ENCODE measurements at places on chromosomes 3 and 15. TPM values are rescaled to one million over a fixed set of nuclear protein-coding genes. Genes with fewer than 3 reads are reported as not detected.

DNA sequence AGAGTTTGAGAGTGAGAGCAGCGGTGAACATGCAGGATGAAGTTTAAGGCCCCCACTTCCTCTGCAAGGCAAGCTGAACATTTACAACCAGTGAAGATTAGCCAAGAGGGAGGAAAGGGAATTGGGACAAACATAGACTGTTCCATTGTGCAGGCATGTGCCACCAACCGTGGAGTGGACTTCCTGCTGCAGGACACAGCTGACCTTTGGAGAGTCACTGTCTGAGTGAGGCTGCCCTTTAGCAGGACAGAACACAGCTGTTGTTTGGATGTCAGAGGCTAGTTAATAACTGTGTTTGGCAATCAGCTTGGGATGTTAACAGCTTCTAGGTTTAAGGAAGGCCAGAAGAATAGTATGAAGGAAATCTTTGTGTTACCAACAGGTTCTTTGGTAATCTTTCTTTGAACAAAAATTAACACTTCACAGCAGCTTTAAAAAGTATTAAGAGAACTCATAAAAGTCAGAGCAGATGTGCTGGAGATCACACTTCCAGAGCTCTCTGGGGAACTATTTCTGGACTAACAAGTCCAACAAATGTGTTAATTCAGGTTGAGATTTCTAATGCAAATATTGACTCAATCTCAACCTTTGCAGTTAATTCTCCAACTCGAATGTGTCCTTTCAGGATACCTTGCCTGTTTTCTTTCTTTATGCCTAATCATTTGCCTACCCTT lies 31.4 kb downstream of the CTDSPL start:
- no peak overlapping the region for H3K4me3 ChIP-seq
- no peak overlapping the region for H3K27ac ChIP-seq

GRCh38 chr3:183033746-183034145 lies 53.4 kb upstream of the DCUN1D1 start:
- no peak overlapping the region for H3K4me3 ChIP-seq
- H3K36me3 ChIP-seq = peaks cover 26% of the 10 kb centered on the region
- H3K27me3 ChIP-seq = no peaks in the 10 kb centered on the region
- no peak for DNase-seq
- no peak overlapping the region for H3K27ac ChIP-seq
- H3K4me1 ChIP-seq = peaks cover 6% of the 10 kb centered on the region

DNA sequence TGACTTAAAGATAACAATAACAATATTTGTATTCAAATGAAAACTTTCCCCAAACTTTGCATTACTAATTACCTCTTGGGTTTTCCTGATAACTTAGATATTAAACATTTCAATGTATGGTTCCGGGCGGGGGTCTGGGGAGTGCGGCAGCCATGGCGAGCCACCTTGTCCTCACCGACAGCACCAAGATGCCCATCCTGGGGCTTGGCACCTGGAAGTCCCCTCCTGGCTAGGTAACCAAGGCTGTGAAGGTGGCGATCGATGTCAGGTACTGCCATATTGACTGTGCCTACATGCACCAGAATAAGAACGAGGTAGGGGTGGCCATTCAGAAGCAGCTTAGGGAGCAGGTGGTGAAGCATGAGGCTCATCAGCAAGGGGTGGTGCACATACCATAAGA lies 478.7 kb downstream of the CNTN3 start:
- no peaks in the 10 kb centered on the region for H3K36me3 ChIP-seq
- no peak overlapping the region for H3K27ac ChIP-seq
- H3K4me3 ChIP-seq = no peak overlapping the region
- no peaks in the 10 kb centered on the region for H3K4me1 ChIP-seq

- no peak overlapping the region for H3K4me3 ChIP-seq
- H3K36me3 ChIP-seq = peaks cover 19% of the 10 kb centered on the region
- H3K27me3 ChIP-seq = no peaks in the 10 kb centered on the region
- no peak overlapping the region for H3K27ac ChIP-seq
- no peak for DNase-seq
These were observed 39.8 kb downstream of the CD47 start for GRCh38 chr3:108051005-108051404.

DNA sequence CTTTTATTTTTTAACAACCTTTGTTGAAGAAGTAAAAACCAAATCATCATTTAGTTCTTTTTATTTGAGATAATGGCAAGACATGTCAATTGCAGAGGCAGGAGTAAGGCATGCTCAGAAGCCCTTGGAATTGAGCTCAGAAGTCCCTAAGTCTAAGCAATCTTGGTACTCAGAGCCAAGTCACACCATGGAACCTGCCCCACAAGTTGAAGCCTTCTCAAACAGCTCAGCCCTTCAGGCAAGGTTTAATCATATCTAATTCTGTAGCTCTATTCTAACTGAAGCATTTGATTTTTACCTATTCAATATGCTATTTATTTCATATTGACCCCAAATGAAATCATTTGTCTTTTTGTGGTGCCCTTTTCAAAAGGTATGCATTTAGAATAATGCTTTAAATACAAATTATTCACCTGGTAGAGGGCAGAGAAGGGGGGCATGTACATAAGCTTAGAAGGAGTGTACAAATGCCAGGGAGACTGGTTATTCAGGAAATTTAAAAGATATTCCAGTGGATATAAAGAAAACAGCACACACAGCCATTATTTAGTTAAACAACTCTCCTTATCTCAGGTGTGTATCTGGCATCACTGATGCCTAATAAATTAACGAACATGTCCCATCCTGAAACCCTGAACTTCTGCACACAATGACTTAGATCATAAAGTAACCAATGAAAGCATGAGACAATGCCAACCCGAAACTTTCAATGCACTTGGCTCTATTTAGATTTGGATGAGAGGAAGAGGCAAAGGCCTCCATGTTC lies 26.2 kb upstream of the TOP2B start:
- H3K4me1 ChIP-seq = no peaks in the 10 kb centered on the region
- no peak for DNase-seq
- H3K27ac ChIP-seq = no peak overlapping the region
- H3K36me3 ChIP-seq = peaks cover 2% of the 10 kb centered on the region
- peaks cover 25% of the 10 kb centered on the region for H3K27me3 ChIP-seq

GRCh38 chr15:66581972-66582537 lies 16.3 kb upstream of the LCTL start:
- H3K36me3 ChIP-seq = no peaks in the 10 kb centered on the region
- H3K27ac ChIP-seq = no peak overlapping the region
- peaks cover 2% of the 10 kb centered on the region for H3K4me1 ChIP-seq
- no peak for DNase-seq

DNA sequence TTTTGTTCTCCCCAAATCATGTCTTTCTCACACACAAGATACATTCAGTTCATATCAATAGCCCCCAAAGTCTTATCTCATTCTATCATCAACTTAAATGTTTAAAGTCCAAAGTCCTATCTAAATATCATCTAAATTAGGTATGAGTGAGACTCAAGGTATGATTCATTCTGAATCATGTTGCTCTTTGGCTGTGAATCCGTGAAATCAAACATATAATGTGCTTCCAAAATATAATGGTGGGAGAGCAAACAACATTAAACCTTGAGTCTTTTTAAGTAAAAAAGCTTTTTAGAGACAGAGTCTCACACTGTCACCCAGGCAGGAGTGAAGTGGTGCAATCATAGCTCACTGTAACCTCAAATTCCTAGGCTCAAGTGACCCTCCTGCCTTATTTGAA lies 139.1 kb downstream of the SAMMSON start:
- H3K4me3 ChIP-seq = no peak overlapping the region
- H3K36me3 ChIP-seq = peaks cover 1% of the 10 kb centered on the region
- no peaks in the 10 kb centered on the region for H3K4me1 ChIP-seq
- no peak overlapping the region for H3K27ac ChIP-seq
- H3K27me3 ChIP-seq = peaks cover 5% of the 10 kb centered on the region

GRCh38 chr3:117743993-117744392 lies 1034.4 kb downstream of the TUSC7 start:
- H3K36me3 ChIP-seq = no peaks in the 10 kb centered on the region
- H3K4me1 ChIP-seq = no peaks in the 10 kb centered on the region
- no peaks in the 10 kb centered on the region for H3K27me3 ChIP-seq

DNA sequence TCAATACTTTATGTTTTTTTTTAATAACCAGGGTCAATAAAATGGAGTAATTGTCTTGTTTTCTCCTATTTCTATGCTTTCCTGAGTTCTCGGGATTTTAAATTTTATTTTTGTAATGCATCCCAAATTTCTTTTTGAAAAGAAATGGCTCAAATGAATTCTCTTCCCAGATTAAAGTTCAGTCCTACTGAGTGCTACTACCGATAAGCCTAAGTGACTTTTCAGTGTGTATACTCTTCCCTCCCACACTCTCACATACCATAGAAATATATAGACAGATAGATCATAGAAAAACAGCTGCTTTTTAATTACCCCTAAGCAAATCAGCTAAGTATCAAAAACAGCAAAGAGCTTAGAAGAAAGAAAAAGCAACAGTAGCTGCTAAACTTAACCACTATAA lies 1.5 kb downstream of the SERPINI1 start:
- DNase-seq = no peak
- H3K4me3 ChIP-seq = no peak overlapping the region
- no peaks in the 10 kb centered on the region for H3K27me3 ChIP-seq
- H3K4me1 ChIP-seq = peaks cover 18% of the 10 kb centered on the region
- H3K36me3 ChIP-seq = no peaks in the 10 kb centered on the region

DNA sequence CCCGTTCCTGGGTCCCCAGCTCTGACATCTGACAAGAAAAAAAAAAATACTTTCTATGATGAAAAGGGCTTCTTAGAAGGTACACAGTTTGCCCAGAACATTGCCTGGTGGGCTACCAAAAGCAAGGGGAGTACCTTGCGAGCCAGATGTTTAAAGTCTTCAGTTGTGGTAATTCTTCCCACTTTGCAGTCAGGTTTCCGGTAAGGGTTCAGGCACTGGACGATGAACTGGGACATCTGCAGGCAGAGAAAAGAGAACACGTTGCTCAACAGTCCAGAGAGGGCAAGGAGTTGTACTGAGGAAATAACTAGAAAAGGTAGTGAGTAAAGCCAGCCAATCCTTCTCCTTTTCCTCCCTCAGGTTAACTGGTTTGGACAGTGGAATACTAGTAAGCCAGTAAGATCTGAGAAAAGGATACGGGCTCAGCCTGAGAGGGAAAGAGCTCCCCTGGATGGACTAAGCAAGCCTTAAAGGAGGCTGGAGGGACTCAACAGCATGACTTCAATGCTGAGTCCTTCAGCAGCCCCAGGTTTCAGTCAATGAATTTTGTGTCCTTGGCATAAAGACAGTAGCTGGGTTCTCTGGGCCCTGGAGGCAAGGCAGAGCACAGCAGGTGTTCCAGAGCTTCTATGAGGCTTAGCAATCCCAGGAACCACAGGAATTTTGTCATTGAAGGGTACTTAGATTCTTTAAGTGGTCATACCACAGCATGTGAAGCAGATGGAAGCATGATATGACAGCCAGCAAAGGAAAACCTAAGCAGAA lies 38.2 kb downstream of the NBEAL2 start:
- H3K27ac ChIP-seq = peak overlapping the region; percentile 94
- H3K36me3 ChIP-seq = peaks cover 6% of the 10 kb centered on the region
- H3K27me3 ChIP-seq = no peaks in the 10 kb centered on the region

DNA sequence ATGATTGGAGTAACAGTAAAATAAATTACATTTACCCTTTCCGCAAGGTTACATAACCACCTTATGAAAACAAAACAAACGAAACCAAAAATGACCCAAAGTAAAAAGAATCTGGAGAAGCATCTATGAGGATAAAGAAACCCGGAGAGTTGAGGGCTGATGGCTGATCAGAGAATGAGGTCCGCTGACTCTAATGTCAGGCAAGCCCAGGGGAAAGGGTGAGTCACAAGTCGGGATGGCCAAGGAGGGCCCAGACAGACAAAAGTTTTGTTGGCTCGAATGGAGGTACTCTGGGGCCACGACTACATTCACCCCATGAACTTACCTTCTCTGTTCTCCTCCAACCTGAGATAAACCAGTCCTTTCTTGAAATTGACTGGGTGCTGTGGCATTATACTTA lies 95.7 kb downstream of the RORA start:
- H3K27ac ChIP-seq = no peak overlapping the region
- no peak for DNase-seq
- H3K4me3 ChIP-seq = no peak overlapping the region
- peaks cover 63% of the 10 kb centered on the region for H3K27me3 ChIP-seq

DNA sequence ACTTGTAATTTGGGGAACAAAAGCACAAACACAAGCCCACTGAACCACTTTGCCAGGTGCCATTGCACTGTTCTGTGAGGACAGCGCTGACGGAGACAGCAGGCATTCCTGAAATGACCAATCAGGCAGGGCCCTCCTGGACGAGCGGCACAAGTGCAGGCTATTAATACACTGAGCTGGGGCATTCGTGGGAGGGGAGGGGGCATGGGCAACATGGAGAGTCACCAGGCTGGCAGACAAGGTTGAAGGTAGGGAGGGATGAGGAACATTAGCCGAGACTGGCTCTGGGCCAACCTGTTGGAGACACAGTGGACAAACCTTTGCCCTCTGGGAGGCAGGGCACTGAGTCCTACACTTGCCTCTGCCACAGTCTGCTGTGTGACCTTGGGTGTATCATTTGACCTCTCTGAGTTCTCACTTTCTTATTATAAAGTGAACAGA lies 45.6 kb downstream of the NOX5 start:
- peak overlapping the region; percentile 74 for H3K27ac ChIP-seq
- no peak overlapping the region for H3K4me3 ChIP-seq
- H3K4me1 ChIP-seq = peaks cover 11% of the 10 kb centered on the region
- no peak for DNase-seq
- H3K27me3 ChIP-seq = peaks cover 15% of the 10 kb centered on the region
- no peaks in the 10 kb centered on the region for H3K36me3 ChIP-seq

- no peak overlapping the region for H3K27ac ChIP-seq
- H3K27me3 ChIP-seq = no peaks in the 10 kb centered on the region
- no peaks in the 10 kb centered on the region for H3K36me3 ChIP-seq
- no peak overlapping the region for H3K4me3 ChIP-seq
- H3K4me1 ChIP-seq = no peaks in the 10 kb centered on the region
These were observed 223.0 kb downstream of the EPHA6 start for GRCh38 chr3:97037294-97037943.

- H3K27ac ChIP-seq = no peak overlapping the region
- no peak for DNase-seq
- no peaks in the 10 kb centered on the region for H3K27me3 ChIP-seq
- peaks cover 46% of the 10 kb centered on the region for H3K4me1 ChIP-seq
These were observed 13.5 kb downstream of the TBC1D2B start for GRCh38 chr15:78063970-78064385.

- H3K4me1 ChIP-seq = no peaks in the 10 kb centered on the region
- no peak overlapping the region for H3K4me3 ChIP-seq
- peaks cover 31% of the 10 kb centered on the region for H3K27me3 ChIP-seq
- DNase-seq = no peak
- H3K36me3 ChIP-seq = no peaks in the 10 kb centered on the region
These were observed 101.0 kb downstream of the MYLK start for GRCh38 chr3:123783050-123783689.

GRCh38 chr3:120858521-120858920 lies 49.5 kb upstream of the STXBP5L start:
- no peak for DNase-seq
- H3K27me3 ChIP-seq = peaks cover 44% of the 10 kb centered on the region
- no peaks in the 10 kb centered on the region for H3K4me1 ChIP-seq
- H3K4me3 ChIP-seq = no peak overlapping the region
- no peaks in the 10 kb centered on the region for H3K36me3 ChIP-seq

The P3H2 gene
- not detected for total RNA-seq

The RAP2B gene
- 34.3 TPM for total RNA-seq

The SLC28A2 gene
- total RNA-seq = not detected

Measured in T-helper 17 cell (primary cell).